ENCODE measurements at places on chromosomes 16 and 17.

GRCh38 chr17:82860606-82861392, 21.0 kb upstream of the ZNF750 start:
- DNase-seq, result no peak

DNA sequence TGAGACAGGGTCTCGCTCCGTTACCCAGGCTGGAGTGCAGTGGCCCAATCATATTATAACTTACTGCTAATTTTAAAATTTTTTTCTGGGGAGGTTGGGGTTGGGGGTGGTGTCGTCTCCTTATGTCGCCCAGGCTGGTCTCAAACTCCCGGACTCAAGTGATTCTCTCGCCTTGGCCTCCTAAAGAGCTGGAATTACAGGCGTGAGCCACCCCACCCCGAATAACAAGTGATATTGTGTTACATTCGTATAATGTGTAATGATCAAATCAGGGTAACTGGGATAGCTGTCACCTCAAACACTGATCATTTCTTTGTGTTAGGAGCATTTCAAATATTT, 16.2 kb upstream of the KPNA2 start:
- DNase-seq, result no peak

DNA sequence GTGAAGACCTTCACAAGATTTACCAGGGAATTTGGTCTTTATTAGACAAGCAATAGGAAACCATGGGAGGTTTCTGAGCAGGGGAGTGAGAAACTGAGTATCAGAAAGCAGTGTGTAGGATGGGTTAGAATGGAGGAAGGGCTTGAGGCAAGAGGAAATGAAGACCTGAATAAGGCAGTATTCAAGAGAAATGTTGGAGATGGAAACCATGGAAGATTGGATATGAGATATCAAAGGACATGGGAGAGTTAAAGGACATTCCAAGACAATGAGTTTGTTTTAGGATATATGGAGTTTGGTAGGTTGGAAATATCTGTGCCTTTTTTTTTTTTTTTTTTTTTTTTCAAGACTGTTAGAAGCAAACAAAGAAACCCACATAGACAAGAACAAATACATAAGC, 21.3 kb upstream of the FAM20A start:
- DNase-seq, result no peak

GRCh38 chr17:56230660-56231059, 77.4 kb downstream of the ANKFN1 start:
- DNase-seq, result no peak

- DNase-seq, result no peak
Measured at GRCh38 chr16:70682239-70683145, 3.4 kb downstream of the MTSS2 start.

DNA sequence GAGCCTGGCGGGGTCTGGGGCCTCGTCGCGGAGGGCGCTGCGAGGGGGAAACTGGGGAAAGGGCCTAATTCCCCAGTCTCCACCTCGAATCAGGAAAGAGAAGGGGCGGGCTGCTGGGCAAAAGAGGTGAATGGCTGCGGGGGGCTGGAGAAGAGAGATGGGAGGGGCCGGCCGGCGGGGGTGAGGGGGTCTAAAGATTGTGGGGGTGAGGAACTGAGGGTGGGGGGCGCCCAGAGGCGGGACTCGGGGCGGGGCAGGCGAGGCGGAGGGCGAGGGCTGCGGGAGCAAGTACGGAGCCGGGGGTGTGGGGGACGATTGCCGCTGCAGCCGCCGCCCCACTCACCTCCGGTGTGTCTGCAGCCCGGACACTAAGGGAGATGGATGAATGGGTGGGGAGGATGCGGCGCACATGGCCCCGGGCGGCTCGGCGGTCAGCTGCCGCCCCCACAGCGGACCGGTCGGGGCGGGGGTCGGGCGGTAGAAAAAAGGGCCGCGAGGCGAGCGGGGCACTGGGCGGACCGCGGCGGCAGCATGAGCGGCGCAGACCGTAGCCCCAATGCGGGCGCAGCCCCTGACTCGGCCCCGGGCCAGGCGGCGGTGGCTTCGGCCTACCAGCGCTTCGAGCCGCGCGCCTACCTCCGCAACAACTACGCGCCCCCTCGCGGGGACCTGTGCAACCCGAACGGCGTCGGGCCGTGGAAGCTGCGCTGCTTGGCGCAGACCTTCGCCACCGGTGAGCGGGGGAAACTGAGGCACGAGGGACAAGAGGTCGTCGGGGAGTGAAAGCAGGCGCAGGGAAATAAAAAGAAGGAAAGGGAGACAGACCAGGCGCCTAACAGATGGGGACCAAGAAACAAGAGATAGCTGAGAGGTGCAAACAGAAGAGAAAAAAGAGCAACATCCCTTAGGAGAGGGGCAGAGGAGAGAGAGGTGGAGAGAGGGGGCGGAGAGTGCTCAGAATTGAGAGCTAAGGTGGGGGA, at the start of gene PNMT:
PNMT (plus strand) TSS at position 509 of the 980 bp plus-strand sequence; CDS start at position 532, 23 bp downstream.
- peak; percentile 88 for DNase-seq

DNA sequence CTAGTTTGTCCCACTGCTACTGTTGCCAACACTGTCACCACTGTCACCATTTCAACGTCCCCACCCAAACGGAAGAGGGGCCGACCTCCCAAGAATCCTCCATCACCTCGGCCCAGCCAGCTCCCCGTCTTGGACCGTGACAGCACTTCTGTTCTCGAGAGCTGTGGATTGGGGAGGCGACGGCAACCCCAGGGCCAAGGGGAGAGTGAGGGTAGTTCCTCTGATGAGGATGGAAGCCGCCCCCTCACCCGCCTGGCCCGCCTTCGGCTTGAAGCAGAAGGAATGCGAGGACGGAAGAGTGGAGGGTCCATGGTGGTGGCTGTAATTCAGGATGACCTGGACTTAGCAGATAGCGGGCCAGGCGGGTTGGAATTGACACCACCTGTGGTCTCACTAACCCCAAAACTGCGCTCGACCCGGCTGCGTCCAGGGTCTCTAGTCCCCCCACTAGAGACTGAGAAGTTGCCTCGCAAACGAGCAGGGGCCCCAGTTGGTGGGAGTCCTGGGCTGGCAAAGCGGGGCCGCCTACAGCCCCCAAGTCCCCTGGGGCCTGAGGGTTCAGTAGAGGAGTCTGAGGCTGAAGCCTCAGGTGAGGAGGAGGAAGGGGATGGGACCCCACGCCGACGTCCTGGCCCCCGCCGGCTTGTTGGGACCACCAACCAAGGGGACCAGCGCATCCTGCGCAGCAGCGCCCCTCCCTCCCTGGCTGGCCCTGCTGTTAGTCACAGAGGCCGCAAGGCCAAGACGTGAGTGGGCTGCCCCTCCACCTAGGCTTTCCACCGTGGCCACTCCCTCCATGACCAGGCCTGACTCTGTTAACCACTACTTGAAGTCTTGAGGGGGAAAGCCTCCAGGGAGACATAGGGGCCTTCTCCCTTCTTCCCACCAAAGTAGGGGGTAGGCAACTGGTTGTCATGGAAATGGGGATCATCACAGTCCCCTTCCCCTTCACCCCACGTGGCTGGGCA, 9.0 kb upstream of the PHKG2 start:
- DNase-seq, result no peak

DNA sequence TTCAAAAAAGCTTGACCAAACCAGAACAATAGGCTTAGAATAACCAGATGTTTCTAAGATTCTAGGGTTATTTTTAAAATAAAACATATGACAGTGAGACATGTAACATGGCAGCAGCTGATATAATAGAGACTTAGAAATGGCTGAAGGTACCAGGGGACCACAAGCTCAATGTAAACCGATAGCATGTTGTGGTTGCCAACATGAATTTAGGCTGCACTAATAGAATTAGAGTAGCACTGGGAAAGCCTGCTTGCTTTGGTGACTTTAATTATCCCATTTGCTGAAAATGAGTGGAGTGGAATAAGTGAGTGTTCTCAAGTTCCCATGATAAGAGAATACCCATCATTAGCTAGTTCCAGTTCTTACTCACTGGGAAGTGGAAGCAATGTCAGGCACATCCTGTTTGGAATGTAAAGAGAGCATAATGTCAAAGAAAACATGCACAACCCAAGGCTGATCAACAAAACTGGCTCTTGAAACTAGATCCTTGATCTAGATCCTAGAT, 621.2 kb upstream of the CDH5 start:
- DNase-seq, result peak; percentile 16

GRCh38 chr16:1285669-1286512, 23.5 kb upstream of the UBE2I start:
- no peak for DNase-seq

DNA sequence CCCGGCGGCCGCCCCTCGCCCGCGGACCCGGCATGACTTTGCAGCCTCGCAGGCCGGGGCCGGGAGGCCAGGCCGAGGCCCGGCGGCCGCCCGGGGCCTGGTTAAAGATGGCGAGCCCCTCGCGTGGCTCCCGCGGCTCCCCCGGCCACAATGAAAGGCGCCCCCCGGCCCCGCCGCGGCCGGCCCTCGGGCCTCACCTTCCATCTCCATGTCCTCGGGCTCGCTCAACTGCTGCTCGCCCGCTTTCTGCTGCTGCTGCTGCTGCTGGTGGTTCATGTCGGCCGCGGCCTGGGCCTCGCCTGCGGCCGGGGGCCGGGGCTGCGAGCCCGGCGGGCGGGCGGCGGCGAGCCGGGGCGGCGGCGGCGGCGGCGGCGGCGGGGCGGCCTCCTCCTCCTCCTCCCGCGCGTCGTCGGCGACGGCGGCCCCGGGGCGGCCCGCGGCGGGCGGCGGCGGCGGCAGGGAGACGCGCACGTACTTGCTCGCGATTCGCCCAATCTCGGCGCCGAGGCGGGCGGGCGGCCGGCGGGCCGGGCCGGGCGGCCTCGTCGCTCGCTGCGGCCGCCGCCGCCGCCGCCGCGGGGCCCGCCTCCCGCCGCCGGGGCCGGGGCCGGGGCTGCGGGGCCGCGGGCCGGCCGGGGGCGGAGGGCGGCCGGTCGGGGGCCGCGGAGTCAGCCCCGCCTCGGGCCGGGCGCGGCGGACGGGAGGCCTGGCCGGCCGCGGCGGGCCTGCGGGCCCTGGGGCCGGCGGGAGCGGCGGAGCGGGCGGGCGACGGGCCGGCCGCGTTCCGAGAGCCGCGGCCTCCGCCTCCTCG, 491 bp downstream of the USP7 start:
- DNase-seq, result no peak

DNA sequence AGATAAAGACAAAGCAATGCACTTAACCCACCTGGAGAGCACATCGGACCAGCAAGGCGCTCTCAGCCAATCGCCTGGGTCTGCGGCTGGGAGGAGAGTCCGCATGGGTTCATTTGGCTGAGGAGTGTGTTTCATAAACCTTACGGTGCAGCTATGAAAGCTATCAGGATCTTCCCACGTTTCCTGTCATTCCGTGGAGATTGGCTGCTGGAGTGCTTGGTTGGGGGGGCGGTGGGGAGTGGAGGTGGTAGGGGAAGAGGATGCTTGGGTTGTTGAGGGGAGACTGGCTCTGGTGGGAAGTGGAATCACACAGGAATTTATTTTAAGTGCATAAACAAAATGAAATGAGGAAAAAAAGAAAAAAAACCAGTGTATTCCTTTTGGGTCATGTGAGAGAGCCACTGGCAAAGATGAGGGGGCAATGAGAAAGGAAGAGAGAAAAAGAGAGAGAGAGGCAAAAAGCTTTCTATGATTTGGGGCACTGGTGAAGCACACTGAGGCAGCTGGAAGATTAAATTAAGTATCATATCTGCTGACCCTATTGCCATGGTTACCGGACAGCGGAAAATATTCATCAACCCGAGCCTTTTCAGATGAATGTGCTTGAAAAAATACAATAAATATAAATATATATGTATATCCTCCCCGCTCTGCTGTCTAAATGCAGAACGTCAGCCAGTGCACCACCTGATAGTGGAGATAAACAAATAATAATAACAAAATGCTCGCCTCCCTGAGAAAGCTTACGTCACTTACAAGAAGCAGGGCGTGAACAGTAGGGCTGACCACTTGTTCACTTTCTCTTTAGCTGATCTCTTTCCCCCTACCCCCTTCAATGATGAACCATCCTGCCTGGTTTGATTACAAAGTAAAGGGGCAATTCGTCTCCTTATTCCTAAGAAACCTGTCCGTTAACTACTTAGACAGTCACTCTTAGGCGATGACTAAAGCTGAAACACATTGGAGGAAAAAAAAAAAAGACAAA, 457.0 kb upstream of the ZFHX3 start:
- DNase-seq, result no peak

GRCh38 chr17:75272848-75273184, 1.8 kb upstream of the MIF4GD start:
- peak; percentile 55 for DNase-seq

DNA sequence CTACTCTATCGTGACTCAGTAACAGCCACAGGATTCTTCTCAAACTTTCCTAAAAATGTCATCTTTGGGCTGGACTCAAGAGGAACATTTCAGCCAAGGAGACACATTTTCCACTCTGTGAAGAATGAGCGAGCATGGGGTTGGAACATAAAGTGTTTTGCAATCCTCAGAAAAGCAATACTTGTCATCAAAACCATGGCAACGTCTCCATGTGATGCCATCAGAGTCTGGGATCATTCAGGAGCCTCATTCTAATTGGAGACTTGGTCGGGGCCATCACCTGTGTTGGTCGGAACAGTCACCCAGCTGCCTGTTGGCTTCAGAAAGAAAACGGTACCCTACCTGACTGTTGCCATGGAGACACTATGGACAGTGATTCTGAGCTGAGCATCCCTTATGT, 25.5 kb downstream of the MYOCD start:
- DNase-seq, result no peak

DNA sequence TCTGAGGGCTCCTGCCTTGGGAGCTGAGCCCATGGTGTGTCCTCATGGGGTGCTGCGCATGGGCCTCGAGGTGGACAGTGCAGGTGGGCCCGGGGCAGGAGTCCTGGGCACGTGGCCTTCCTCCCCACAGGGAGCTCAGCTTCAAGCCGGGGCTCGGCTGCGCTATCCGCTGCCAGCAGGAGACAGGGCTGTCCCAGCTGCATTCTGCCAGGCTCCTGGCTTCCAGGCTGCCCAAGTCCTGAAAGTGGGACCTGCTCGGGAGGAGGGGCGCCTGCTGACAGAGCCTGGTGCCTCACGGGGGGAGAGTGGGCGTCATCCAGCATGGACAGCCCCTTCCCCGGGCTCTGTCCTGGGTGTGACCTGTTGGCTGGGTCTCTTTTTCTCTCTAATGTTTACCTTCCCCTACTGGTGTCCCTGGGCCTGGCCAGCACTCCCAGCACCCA, 7.1 kb downstream of the TRAF7 start:
- DNase-seq, result no peak

All from BE2C (cell line).